Stimulated activated naive CD4-positive, alpha-beta T cell (primary cell): ENCODE measurements at places on chromosomes 12 and 14.

DNA sequence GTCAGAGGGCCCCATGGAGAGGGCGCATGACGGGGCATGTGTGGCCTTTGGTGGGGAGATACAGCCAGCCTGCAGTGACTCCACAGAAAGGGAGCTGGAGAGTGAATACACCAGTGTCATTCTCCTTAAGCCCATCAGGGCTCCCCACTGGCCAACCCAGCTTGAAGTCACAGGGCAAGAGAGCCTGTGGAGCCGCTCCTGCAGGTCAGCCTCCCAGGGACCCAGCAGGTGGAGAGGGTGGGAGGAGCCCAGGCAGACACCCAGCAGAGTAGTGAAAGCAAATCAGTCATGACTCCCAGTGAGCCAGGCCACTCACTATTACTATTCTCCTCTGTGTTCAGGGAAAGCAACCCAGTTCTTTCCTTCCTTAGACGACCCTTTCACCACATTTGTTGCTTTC is 110.0 kb upstream of the CPM start:
- DNase-seq: no peak

DNA sequence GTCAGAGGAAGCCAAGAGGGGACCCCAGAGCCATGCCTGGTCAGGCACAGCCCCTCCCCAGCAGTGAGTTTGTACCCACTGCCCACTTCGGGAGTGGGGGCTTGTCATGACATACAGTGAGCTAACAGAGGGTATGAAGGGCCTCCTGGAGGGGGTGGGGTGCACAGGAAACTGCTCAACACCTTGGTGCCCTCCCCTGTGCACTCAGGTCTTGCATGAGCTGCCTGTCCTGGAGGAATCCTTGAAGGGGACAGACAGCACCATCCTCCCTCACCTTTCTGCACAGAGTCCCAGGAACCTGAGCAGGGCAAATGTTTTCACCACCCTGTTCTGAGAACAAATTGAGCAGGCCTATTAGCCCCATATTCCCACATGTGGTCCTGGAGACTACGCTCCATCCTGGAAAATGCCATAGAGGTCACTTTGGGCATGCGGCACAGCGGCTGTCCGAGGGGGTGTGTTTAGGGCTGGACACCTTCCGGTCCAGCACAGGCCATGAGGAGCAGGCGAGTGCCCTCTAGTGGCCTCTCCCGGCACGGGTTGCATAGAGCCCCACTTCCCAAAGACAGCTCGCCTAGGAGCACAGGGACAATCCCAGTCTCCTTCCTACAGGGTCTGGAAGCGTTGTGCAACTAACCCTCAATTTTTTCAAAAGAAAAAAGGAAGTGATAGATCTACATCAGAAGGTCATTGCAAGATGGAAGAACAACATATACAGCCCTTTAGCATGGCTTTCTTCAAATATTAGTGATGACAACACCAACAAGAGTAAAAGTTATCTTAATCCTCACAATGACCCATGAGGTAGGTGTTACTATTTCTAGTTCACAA is 31.9 kb upstream of the ZFP36L1 start:
- DNase-seq: no peak

DNA sequence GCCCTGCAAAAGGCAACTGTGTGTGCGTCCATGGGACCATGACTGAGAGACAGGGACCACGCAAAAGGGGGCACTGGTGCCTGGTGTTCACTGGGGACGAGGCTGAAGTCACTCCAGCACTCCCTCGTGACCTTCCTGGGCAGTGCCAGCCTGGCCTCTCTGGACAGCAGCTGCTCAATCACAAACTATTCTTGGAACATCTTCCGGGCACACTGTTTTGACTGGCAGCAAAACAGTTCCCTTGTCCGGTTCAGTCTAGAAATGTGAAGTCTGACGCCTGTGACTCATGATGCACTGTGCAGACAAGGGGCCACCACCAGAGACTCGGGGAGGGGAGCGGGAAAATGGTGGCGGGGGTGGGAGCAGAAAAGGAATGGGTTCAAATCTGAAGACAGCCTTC is 20.8 kb downstream of the SNRNP35 start:
- DNase-seq: no peak

GRCh38 chr14:104806625-104807465 is 5.9 kb downstream of the ZBTB42 start:
- DNase-seq: no peak

DNA sequence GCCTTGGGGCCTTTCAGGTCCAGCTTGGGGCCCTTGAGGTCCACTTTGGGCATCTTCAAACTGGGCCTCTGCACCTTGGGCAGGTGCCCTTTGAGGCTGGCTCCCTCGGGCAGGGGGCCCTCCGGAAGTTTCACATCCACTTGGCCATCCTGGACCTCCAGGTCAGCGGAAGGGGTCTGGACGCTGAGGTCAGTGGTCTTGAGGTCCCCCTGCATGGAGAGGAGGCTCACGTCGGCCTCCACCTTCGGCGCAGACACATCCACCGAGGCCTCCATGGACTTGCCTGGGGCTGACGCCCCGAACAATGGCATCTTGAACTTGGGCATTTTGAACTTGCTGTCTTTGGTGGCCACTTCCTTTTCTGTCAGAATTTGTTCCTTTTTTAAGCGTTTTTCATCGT is 25.1 kb downstream of the AHNAK2 start:
- no peak for DNase-seq

DNA sequence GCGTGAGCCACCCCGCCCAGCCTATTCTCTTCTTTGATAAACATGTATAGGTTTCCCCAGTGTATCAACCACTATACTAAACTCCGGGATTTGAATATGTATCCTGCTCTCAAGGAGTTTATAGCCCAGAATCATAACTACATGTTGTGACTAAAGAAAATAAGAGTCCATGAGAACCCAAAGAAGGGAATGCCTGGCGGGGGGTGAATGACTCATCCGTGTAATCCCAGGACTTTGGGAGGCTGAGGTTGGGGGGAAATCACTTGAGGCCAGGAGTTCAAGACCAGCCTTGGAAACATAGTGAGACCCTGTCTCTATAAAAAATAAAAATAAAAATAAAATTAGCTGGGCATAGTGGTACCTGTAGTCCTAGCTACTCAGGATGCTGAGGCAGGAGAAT is 57.2 kb downstream of the SIX6 start:
- no peak for DNase-seq

DNA sequence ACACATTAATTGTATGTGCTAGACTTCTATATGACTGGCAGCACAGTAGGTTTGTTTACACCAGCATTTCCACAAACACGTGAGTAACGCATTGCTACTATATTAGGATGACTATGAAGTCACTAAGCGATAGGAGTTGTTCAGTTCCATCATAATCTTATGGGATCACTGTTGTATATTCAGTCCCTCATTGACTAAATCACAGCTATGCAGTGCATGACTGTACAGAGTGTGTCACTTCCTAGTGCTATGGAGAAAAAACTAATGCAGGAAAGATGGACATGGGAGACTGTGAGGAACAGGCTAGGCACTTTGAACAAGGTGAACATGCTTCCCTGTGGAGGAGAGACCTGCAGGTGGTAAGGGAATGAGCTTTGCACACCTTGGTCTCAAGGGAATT is 259.8 kb downstream of the NUAK1 start:
- DNase-seq: no peak
